ENCODE measurements at places on chromosomes 1 and 21. TPM values are rescaled to one million over a fixed set of nuclear protein-coding genes. Genes with fewer than 3 reads are reported as not detected.

- no peak for DNase-seq
Observed at GRCh38 chr1:19458815-19459417, 26.4 kb downstream of the CAPZB start.

DNA sequence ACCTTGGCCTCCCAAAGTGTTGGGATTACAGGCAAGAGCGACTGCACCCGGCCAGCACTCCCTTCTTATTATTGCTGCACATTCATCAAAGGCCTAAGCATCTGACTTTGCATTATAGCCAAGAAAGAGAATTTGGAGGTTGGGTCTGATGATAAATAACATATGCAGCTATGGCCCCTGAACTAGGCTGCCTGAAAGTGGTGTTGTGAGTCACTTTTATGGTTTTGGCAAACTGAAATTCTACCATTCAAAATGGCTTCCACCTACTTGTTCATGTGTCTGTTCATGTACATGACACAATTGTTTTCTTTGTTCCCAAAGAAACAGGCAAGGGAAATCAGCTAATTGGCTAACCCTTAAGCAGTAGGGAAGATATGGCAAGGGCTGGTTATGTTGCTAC lies 25.0 kb upstream of the UAP1 start:
- no peak for DNase-seq

DNA sequence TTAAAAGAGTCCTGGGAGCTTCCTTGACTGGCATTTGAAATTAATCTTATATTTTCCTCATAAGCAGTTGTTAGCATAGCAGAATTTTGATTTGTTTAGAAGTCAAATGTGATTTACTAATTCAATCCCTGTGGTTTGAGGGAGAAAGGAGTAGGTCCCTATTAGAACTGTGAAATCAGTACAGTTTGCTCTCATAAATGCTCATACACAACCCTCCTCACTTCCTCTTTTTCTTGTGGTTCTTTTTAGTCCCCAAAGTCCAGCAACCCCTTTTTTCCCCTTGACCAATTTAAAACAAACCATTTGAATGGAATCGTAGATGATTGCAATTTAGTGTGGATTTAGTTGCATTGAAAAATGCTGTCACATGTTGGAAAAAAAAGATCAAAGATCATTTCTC lies 9.2 kb upstream of the IFI44 start:
- DNase-seq: no peak

DNA sequence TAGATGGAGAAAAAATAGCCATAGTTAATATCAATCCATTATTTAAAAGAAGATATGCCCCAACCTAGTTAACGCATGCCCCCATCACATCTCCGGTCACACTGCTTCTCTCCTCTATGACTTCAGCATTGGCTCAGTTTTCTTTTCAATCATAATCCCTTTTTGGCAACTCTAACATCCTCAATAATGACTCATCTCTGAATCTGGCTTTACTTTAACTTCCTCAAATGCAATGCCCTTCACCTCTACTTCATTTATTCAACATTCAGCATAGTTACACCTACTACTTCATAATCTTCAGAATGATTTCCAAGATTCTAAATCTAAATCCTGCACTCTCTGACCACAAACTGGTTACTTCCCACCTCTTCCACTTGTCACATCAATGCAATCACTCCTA lies 417.3 kb downstream of the USH2A start:
- no peak for DNase-seq

DNA sequence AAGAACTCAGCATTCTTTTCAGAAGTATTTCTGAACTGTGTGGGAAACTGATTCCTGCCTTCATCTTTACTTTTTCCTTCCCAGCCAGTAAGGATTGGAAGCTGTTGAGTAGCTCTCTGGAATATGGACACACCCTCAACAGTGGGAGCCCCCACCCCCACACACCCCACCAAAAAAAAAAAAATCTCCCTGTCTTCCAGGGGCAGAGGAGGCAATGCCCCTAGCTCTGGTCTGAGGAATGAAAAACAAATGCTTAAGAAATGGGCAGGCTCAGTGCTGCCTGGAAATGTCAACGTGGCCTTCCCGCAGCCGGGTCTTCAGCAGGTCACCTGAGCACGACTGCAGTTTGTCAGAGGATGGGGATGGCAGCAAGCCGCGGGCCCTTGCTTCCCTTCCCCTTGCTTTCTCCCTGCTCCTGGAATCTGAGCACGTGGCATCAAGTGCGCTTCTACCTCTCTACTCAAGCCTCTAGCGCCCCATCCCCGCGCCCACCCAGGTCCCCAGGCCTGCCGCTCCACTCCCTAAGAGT lies 479 bp downstream of the RGS16 start:
- no peak for DNase-seq

- no peak for DNase-seq
Observed at GRCh38 chr1:24858277-24858676, 71.8 kb downstream of the RUNX3 start.

DNA sequence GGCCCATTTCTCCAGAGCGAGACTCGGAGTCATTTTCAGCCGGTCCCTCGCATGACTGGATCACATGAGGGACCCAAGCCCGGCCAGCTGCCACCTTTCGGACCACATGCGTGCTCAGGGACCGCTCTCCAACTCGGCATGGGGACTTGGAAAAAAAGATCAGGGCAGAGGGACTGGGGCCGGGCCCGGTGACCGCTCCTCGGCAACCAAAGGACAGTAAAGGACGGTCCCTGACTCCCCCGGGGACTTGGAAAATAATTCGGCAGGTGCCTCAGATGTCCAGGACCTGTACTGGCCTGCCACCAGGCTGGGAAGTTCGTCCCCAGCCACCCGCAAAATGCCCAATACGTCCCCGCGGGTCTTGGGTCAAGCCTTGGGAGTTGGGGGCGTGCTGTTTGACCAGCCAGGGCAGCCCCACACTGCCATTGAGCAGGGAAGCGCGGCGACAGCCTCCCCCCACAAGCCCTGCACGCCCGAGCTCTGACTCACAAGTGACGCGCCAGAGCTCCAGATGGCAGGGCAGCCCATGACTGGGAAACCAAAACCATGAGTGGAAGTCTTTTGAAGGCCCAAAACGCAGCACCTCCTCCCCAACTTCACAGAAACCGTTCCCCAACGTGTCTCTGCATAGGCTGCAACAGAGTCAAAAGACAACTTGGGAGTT lies 134.5 kb downstream of the LIPI start:
- DNase-seq: no peak

DNA sequence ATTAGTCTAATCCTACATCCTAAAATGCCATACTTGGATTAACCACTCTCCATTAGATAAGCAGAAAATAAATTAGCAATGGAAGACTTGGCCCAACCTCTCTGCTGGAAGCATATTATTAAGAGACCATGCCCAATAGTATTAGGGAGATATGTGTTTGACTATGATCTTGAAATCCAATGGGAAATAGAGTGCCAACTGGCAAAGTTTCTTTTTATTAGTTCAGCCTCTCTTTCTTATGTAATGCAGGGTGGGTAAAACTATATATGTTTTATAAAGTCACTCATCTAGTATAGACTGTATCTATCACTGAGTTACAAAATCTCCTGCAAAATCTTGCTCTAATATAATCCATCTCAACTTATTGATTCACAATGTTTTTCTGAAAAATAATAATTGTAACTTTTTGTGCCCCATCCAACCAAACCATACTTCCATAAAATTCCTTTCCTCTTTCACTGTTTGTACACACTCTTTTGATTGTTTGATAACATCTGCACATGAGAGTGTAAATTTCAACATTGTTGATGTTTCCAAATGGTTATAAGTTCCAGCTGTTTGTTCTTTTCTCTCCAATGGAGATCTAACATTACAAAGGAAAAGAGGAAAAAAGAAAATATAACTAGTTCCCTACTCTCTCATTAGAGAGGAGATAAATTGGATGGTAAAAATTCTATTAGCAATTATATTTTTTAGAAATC lies 408.1 kb upstream of the ADGRL2 start:
- DNase-seq: no peak

DNA sequence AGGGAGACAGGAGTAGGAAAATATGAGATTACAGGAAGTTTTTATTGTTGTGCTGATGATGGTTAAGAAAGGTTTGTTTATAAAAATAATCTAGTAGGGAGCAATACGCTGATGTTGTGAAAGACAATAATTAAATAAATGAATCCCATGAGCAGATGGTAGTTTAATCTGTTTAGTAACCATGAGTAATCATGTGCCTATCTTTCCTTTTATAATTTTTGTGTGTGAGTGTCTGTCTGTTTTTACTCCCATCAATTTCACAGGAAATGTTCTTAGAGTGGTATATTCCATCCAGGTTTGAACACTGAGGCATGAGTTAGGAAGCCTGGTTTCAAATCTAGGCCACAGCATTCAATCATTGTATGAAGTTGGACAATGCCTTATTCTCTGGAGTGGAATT lies 180.5 kb downstream of the OLFM3 start:
- DNase-seq: no peak

DNA sequence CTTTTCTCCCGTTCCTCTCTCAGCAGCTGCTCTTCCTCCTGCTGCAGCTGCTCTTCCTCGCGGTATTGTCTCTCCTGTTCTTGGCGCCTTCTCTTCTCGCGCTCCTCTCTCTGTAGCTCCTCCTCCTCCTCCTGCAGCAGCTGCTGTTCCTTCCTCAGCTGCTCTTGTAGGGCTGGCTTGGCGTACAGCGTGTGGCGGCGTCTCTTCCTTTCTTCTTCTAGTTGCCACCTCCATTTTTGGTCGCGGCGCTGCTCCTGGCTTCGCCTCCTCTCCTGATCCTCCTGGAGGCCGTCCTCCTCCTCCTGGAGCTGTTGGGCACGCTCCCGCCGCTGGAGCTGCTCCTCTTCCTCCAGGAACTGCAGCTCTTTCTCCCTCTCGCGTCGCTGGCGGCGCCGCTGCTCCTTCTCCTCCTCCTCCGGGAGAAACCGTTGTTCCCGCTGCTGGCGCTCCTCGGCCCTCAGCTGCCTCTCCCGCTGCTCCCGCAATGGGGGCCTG lies 4.8 kb downstream of the TCHH start:
- no peak for DNase-seq

GRCh38 chr1:228827019-228827418 lies 91.7 kb downstream of the RHOU start:
- no peak for DNase-seq

DNA sequence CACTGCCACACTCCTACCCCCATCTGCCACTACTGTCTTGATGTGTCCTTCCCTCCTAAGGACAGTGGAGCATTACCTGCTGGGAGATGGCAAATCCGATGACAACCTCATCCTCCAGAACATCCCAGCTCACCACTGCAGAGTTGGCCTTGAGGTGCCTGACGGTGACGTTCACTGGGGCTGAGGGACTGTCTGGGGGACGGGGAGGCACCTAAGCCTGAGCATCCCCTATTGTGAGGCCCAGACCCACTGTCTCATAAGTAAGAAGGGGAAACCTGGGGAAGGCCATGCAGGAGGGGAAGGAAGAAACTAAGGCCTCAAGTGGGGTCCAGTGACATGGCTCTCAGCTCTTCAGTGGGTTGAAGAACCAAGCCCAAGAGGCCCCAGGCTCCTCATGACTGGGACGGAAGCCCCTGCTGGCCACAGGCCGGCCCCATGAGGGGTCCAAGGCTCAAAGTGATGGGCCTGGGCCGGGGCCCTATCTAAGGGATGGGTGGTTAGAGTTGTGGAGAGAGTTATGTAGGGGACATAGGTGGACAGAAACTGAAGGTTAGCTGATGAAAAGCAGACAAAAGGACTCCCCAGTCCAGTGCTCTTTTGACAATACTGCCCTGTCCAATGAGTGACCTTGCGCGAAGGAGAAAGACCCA lies 1.8 kb downstream of the FNDC5 start:
- DNase-seq: no peak

DNA sequence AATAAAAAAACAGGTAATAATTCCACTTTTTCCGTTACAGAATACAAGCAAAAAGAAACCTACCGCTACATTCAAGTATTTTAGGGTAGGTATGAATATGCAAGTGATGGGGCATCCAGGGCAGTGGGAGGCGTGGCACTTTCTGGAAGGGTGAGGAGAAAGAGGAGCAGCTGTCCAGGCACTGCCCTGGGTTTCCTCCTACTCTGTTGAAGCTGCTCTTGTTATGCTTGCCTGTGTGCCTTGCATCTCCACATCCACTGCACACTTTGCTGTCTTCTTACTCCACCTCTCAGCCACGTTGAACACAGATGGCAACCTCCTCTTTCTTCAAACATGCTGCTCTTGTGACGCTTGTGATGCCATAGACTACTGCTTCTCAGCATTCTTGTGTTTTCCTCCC lies 83.2 kb downstream of the RPE65 start:
- no peak for DNase-seq

DNA sequence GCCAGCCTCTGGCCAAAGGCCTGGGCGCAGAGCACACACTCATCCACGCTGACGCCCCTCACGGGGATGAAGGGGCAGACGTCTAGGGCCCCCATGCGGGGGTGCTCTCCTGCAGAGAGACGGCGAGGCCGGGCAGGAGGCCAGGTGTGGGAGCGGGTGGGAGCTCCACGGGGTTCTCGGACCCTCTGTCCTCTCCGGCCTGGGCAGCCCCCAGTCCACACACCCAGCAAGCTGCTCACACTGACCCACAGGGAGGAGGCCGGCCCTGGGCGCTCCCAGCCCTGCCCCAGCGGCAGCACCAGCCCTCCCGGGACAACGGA lies 2.5 kb downstream of the FTCD start:
- DNase-seq: peak; percentile 64

DNA sequence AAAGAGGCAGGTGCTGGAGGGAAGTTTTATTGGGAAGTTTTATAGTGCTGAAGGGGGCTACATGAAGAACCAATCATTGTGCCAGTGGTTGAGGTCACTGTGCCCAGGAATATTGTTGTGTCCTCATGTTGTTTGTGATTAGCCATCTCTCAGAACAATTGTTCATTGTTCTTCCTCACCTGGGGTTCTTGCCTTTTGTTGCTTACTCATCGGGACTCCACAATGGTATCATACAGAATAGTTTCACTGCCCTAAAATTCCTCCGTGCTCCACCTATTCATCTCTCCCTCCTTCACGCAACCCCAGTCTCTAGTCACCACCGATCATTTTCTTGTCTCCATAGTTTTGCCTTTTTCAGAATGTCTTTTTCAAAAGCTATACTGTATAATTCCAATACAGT lies 38.9 kb upstream of the CDC14A start:
- DNase-seq: no peak

GRCh38 chr1:163875200-163875926 lies 553.6 kb downstream of the NUF2 start:
- DNase-seq: peak; percentile 57

The PADI3 gene
- not detected for total RNA-seq

The APCS gene
- total RNA-seq: not detected

The GRIK1 gene
- total RNA-seq: 4.6 TPM

The PRRX1 gene
- 169 TPM for total RNA-seq

Measured in sciatic nerve (tissue), 2 donors.